Stimulated activated CD8-positive, alpha-beta memory T cell treated with anti-CD3 and anti-CD28 coated beads, Interleukin-2, amount 100 ng/mL, for 48 hours (primary cell): ENCODE measurements at places on chromosomes 2 and 18.

GRCh38 chr2:227642656-227643055 lies 23.9 kb upstream of the SCYGR5 start:
- no peak for DNase-seq

- no peak for DNase-seq
Measured at GRCh38 chr18:4004183-4004829, 450.8 kb downstream of the DLGAP1 start.

- no peak for DNase-seq
Measured at GRCh38 chr18:75256376-75256775, 45.8 kb downstream of the TSHZ1 start.

DNA sequence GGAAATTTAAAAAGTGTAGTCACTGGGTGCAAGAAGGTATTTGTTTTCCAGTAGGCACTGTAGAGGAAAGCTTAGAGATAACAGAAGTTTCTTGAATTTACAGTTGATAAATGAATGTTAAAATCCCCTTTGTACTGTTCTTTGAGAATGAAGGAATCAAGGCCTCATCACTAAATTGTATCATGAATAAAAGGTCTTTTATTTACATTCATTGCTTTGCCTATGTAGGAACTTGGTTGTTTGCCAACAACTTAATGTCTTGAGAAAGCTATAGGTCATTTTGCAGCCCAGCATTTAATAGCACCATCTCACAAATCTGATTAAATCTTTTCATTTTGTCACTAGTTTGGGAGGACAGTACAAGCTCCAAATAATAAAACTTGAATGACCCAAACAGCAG lies 213.9 kb upstream of the ITGA4 start:
- DNase-seq, result no peak

- DNase-seq, result no peak
Measured at GRCh38 chr2:240170354-240170735, 29.9 kb upstream of the OTOS start.

GRCh38 chr18:50042611-50043010 lies 152.3 kb downstream of the MYO5B start:
- no peak for DNase-seq

GRCh38 chr2:209381091-209381490 lies 42.8 kb upstream of the MAP2 start:
- no peak for DNase-seq

- DNase-seq, result no peak
Measured at GRCh38 chr2:127562936-127563335, 27.5 kb downstream of the MYO7B start.

GRCh38 chr2:65055422-65056214 lies 598 bp upstream of the CEP68 start:
- DNase-seq, result no peak
